ENCODE measurements at places on chromosomes 16 and 17.

GRCh38 chr17:81165246-81166032 lies at the start of gene PVALEF:
PVALEF (plus strand) TSS chr17:81165507; CDS start chr17:81181227, 15,720 bp downstream.
- no peak for DNase-seq

DNA sequence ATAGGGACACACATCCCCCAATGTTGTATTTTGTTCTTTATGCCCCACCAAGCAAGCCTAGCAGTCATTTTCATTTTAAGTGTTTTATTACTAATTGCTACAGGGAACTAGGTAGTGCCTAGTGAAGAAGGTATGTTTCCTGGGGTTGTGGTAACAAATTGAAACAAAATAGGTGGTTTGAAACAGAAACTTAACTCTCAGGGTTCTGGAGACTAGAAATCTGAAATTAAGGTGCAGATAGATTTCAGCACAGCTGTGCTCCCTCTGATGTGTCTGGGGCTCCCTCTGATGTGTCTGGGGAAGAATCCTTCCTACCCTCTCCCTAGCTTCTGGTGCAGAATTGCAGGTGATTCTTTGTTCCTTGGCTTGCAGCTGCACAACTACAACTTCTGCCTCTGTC lies 390.1 kb downstream of the ZFHX3 start:
- DNase-seq = no peak

DNA sequence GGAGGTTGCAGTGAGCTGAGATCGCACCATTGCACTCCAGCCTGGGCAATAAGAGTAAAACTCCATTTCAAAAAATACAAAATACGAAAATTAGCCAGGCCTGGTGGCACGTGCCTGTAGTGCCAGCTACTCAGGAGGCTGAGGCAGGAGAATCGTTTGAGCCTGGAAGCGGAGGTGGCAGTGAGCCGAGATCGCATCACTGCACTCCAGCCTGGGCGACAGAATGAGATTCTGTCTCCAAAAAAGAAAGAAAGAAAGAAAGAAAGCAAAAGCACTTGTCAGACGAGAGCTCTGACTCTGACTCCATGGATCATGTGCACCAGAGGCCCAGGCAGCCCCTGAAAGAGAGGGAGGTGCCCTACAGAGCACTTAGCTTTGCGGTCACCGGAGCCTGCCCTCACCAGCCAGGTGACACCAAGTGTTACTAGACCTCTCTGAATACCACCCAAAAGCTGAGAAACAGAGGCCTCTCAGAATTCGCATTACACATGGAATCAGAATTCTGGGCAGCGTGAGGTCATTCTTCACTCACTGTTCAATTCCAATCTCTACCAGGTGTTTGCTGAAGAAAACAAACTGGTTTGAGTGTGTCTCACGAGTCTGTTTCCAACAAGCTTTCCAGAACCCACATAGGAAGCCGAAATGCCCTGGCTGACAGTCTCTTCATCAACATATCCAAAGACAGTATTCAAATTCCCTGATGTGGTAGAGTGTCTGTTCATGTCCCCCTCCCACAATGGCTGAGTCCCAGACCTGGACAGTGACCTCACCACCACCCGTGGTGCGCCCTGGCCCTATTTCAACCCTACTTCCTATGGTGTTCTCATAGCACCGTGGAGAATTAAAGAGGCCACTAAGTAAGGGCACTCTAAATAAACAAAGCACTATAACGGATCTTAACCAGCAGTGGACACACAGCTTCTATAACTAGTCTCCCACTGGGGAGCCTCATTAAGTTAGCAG lies 1.5 kb downstream of the FLCN start:
- no peak for DNase-seq

- DNase-seq = no peak
Measured at GRCh38 chr17:1455291-1455796, 688 bp downstream of the CRK start.

DNA sequence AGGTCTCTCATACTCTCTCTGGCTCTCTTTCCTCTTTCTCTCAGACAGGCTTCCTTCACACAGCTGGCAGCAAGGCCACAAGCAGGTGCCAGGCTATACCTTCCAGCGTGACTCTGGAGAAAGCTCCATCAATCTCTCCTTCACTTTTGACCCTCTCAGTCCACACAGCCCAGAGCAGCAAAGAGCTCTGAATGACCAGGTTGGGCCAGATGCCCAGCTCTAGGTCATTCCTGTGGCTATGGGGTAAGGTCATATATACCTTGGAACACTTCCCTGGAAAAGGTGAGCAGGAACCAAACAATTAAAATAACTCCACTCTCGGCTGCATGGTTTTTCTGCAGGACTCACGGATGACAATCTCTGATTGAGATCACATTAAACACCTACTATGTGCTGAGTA lies 8.8 kb downstream of the ADAP2 start:
- DNase-seq = no peak

GRCh38 chr16:4628283-4628682 lies 3.7 kb downstream of the MGRN1 start:
- DNase-seq = no peak

DNA sequence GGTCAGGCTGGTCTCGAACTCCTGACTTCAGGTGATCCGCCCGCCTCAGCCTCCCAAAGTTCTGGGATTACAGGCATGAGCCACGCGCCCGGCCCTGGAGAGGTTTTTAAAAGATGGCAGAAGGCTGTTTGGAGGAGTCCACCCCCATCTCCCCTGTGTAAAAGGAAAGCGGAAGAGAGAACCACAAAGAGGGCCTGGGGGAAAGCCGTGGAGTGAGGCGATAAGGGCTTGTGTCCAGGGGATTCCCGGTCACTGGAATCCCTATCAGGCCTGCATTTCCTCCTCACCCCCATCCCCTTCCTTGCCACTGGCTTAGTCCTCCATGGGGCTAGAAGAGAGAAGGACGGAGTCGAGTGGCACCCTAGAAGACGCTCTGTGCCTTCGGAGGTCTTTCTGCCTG lies at the start of gene GP1BA:
Gene GP1BA (plus strand): TSS at position 315 of the 400 bp plus-strand sequence. CDS start 328 bp downstream, outside the sequence.
- DNase-seq = no peak

DNA sequence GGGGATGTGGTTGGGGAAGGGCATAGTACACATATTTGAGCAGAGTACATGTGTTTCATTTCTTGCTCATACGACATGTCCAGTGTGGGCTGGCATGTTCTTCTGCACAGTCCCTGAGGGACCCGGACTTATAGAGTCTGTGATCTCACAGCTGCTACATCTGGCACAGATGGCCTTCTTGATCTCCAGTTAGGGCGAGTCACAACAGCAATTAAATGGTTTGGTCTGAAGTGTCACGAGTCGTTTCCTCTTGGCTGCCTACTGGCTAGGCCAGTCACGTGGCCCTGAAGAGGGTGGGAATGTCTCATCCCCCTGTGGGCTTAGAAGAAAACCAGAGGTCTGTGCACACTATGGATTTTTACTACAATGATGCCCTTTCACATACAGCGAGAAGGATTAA lies 443.6 kb downstream of the WWOX start:
- DNase-seq = no peak

All from stimulated activated CD8-positive, alpha-beta memory T cell treated with anti-CD3 and anti-CD28 coated beads, Interleukin-7, amount 100 ng/mL, for 24 hours (primary cell).